SK-N-SH (cell line): ENCODE measurements at places on chromosomes 1 and 21.

- DNase-seq, result no peak
Measured at GRCh38 chr1:230080822-230081221, 13.8 kb downstream of the GALNT2 start.

- no peak for DNase-seq
Measured at GRCh38 chr1:19619697-19620384, 24.3 kb upstream of the NBL1 start.

DNA sequence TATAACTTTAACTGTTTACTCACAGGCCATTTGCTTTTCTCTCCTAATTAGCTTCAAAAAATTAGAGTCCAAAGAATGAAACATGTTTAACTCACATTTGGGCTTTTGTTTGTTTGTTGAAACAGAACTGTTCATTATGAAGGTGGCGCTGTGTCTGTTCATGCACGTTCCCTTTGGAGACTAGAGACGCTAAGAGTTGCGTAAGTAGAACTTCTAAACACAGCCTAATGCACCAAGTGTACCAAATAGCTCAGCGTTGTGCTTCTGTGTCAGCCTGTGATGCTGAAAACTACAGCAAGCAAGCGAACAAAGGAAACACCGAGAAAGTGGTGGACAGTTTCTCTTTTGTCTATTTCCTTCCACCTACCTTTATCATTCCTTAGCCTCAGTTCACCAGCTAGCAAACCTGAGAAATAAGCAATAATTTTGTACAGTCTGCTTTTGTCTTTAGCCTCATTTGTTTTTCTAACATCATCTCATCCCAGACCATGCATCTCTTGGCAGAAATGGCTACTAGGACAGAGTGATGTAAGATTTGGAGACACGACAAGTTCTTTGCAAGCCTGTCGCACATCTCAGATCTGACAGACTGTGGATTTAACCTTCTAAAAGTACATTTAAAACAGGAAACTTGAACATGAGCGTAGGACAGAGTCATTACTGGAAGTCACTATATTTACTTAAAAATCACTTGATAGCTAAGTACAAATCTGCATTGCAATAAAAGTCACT lies 375.1 kb downstream of the RYR2 start:
- no peak for DNase-seq

GRCh38 chr1:239155466-239156091 lies 230.8 kb upstream of the CHRM3 start:
- DNase-seq, result no peak
